ENCODE measurements at places on chromosomes 1 and 21.
A peak's percentile ranks its signal among the peaks of the same experiment; 100 is the strongest.

- no peak for DNase-seq
Observed at GRCh38 chr1:27661412-27662075, 10.4 kb downstream of the IFI6 start.

DNA sequence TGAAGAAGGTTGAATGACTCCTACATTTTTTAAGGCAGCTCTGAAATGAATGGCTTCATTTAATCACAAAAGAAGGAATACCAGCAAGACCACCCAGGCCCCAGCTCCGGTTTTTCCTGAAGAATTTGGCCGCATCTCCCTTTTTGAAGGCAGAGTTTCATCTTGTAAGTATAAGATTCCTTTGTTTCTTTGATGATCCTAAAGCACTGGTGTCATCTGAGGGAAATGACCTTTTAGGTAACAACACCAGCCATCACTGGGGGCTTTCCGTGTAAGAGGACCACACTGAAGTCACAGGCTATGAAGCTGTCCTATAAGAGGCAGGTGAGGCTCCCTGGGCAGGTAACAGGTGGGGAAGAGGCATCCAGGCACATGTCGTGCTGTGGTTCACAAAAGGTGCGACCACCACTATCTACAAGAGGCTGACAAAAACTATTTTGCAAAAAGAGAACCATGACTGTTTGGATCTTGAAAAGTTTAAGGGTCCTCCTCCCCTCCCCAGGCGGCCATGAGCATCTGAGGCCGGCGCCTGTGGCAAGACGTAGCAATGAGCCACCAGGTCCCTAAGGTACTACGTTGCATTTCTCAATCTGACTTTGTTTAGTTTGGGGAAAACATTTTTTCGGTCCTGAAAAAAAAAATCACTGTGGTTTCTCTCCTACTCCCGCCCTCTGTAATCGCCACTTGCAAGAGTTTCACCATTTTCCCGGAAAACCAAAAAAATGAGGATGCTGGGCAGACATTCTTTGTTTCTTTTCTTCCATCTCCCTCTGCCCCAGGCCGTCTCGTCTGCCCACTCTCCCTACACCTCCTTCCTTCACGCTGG, 46.3 kb upstream of the IRF2BP2 start:
- DNase-seq, result no peak

DNA sequence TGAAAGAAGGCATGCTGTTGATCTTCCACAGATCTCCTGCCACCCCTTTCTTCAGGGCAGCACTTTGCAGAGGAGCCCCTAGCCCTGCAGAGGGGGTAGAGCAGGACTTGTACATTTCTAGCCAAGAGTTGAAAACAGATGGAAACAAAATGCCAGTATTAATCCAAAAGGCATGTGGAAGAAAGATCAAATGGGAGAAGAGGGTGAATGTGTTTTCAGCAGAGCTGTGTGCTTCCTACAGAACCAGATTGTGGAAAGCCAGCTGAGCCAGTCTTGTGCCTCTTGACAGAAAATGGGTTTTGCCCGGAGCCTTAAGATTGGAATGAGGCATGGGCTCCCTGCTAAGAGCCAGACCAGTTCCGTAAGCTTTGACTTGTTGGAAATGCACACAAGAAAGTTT, 105.2 kb upstream of the TSPAN2 start:
- DNase-seq, result no peak

DNA sequence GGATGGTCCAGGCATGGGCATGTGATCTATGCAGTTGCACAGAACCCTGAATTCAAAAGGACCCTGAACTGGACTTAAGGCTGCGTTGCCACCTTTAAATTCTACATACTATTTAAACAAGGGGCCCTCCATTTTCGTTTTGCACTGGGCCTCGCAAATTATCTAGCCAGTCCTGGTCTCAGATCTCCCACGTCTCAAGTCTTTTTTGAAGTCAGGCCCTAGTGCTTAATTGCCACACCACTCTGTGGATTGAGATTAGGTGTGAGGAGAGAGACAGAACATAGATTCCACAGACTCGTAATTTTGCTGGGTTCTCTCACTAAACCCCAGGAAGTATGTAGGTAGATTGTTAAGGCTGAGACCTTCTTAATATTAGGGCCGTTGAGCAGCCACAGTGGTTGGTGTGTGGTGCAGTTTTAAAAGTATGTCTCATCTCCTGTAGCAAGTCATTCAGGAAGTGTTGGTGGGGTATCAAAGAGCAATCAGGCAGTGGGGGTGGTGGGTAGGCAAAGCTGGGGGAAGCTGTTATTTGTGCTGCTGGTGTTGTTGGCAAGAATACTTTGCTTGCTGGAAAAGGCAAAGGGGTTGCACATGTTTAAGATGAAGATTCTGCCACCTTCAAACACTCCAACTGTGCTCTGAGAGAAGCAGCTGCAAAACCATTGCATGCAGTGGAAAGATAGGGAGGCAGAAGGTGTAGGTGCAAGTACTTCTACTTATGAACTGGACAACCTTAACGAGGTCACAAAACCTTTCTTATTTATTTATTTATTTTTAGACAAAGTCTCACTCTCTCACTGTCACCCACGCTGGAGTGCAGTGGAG, 11.2 kb downstream of the CD84 start:
- DNase-seq, result peak; percentile 57

- no peak for DNase-seq
Observed at GRCh38 chr1:2274929-2275475, 46.9 kb downstream of the SKI start.

DNA sequence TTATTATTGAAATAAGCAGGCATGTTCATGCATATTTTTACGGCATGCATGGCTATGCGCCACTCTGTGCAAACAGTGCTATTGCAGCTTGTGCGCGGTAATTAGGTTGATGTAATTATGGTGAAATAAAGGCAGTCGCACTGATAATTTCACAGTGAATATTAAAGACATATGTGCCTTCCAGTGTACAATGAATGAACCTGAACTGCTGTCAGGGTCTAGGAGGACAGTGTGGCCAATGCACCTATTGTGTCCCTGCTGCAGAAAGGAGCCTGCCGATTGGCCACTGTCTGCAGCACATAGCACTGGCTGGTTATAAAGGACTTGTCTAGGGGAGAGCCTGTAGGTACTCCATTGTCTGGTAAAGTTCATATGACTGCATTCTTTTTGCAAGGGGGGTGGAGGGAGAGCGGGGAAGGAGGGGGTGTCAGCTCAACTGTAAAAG, 340.4 kb downstream of the USP25 start:
- DNase-seq, result no peak
